Stimulated activated memory B cell treated with anti-CD40 and anti-IgM and Interleukin-4, amounts not matched to agents 10 μg/mL and 1 μg/mL and 100 μg/mL, for 72 hours (primary cell): ENCODE measurements at places on chromosomes 4 and X.

GRCh38 chr4:87465739-87466366 is 43.5 kb downstream of the NUDT9 start:
- no peaks in the 10 kb centered on the region for H3K36me3 ChIP-seq
- no peak for ATAC-seq
- no peak overlapping the region for H3K4me3 ChIP-seq
- H3K4me1 ChIP-seq: no peaks in the 10 kb centered on the region
- H3K27me3 ChIP-seq: no peaks in the 10 kb centered on the region
- H3K27ac ChIP-seq: no peak overlapping the region

DNA sequence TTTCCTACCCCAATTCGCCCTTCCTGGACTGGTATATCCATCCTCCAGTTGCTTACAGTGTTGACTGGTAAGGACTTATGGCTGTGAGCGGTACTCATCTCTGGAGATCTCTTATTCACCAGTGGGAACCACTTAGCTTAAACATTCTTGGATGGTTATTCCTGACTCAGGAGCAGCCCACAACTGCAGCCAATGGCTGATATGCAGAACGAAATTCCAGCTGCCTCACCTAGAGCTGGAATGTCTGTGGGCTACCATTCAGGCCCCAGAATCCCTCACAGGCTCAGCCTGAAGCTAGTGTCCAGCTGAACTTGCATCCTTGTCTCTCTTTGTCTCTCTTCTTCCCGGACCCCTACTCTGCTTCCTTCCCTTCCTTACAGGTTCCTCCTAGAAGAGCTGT is 138.9 kb upstream of the SMIM31 start:
- no peaks in the 10 kb centered on the region for H3K36me3 ChIP-seq
- no peak overlapping the region for H3K27ac ChIP-seq
- H3K4me3 ChIP-seq: no peak overlapping the region
- peaks cover 7% of the 10 kb centered on the region for H3K4me1 ChIP-seq

DNA sequence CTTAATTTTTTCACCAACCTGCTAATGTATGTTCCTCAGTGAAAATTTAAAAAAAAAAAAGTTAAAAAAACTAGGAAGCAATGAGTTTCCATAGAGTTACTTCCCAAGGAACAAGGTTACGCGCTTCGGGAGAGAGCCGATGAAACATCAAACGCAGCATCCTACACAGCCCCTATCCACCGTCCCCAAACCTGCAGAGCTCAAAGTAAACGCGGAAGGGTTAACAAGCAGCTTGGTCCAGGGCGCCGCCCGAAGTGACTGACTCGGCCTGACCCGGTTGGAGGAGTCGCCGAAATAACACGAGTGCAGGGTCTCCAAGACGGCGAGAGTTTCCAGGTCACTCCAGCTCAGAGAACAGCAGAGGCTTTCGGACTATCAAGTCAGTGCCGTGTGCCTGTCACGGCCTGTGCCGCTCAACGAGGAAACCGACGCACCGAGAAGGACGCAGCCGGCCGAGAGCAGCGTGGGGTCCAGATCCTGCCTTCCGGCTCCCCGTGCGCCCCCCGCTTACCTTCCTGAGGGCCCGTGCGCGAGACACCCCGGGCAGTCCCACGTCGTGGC is 512 bp downstream of the NOP14 start:
- peak overlapping the region; percentile 94 for H3K4me3 ChIP-seq
- peaks cover 47% of the 10 kb centered on the region for H3K4me1 ChIP-seq
- peak; percentile 60 for ATAC-seq

- H3K4me3 ChIP-seq: no peak overlapping the region
- H3K36me3 ChIP-seq: no peaks in the 10 kb centered on the region
- no peaks in the 10 kb centered on the region for H3K4me1 ChIP-seq
- ATAC-seq: no peak
- H3K27ac ChIP-seq: no peak overlapping the region
These were observed 201.0 kb upstream of the MAMLD1 start for GRCh38 chrX:150162141-150162540.

DNA sequence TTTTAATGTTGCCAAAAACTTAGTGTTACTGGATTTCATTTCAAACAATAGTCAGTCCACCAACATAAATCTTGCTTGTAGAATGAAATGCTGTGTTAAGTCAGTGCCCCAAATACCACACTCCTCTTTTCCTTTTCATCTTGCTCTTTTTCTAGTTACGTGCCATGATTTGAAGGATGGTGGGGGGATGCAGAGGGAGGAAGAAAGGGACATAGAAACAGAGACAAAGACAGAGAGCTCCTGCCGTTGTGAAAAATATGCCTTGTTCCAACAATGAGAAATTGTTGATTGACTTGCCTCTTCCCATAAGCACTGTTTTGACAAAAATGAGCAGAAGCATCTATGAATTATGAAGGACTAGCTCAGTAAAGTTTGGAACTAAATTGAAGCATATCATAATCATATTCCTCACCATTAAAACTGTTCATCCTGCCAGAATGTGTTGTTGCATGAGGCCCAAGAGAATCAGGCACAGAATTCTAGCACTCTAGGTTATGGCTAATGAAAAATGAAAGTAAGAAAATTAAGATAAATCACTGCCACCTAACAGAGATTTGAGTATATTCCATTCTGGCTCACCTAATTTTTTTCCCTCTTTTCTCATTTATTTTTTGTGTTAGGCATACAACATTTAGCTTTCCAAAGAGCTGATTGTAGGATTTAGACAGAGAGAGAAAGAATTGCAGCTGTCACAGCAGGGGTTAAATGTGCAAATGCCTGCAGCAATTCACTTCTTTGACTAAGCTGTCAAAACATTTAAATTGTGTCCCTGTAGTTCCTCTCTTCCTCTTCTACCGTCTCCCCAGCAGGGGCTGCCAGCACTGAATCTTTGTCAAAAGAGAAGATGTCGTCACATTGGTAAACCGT is 111.6 kb upstream of the PTPN13 start:
- H3K4me3 ChIP-seq: no peak overlapping the region
- no peaks in the 10 kb centered on the region for H3K4me1 ChIP-seq
- no peak overlapping the region for H3K27ac ChIP-seq
- no peaks in the 10 kb centered on the region for H3K27me3 ChIP-seq
- H3K36me3 ChIP-seq: no peaks in the 10 kb centered on the region
- ATAC-seq: peak; percentile 34

DNA sequence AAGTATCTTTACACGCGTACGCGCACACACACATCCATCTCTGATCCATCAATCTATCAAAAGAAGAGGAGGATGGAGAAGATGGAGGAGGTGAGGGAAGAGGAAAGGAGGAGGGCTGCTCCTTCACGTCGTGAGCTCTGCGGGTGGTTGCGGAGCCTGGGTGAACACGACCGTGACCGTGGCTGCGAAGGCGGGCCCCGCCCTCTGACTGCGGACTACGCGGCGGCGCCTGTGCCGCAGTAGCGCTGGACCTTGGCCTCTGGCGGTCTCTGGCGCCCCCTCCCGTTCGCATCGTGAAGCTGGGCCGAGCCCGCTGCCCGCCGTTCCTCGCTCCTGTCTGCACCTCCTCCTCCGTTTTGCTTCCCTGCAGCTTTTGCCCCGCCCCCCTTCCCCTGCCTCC is 37.7 kb upstream of the ARAF start:
- H3K27ac ChIP-seq: peak overlapping the region; percentile 62
- ATAC-seq: peak; percentile 99
- H3K4me3 ChIP-seq: peak overlapping the region; percentile 73
